ENCODE measurements at places on chromosomes 4 and X.

- DNase-seq: no peak
These were observed 72.8 kb downstream of the NSUN7 start for GRCh38 chr4:40822420-40823166.

DNA sequence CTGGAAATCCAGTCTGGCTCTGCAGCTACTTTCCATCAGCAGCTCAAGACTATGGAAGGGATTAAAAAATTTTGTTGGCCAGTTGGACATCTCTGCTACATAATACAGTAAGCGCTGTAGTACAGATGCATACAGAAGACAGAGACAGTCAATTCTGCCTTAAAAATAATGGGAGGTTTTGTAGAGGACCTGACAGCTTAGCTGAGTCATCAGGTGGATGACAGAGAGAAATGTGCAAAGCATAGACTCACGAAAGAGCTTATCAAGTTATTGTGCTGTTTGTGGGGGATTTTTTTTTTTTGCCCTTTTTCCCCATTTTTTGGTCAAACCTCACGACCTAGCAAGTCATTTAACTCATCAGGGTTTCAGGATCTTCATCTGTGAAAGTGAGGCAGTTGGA is 149.0 kb upstream of the SCML1 start:
- no peak for DNase-seq

DNA sequence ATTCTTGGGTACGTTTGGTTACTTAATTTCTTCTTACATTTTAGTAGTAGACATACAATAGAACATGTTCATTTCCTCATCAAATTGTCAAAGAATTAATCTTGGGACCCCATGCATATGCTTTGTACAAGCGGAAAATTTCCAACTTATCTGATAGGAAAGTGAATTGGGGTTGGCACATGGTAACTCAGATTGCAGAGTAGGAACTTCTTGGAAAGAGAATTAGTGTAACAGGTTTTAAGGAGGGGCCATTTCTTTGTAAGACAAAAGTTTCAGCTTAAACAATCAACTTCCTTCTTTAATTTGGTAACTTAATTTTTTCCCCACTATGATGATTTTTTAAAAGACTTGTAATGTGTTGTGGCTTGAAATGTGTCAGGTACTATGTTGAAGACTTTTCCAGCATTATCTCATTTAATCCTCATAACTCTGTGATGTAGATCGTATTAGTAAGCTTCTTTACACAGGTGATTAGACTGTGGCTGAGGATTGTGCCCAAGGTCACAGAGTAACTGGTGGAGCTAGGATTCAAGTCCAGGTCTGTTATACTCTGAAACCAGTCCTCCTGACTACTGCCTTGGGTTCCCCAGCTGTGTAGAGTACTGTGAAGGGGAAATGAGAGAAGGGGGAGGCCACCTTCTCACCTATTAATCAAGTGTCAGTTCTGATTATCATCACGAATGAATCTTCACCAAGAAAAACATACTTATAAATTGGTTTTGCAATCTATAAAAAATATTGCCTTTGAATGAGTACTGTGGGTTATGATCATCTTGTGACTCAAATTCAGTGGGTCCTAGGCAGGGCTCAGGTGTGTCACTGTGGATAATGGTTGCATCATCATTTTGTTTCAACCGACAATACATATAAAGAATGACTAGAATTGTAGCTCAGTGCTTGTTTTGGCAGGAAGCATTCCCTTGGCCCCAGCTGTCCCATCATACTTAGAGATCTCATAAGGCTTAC is 4.3 kb downstream of the GK start:
- peak; percentile 47 for DNase-seq

DNA sequence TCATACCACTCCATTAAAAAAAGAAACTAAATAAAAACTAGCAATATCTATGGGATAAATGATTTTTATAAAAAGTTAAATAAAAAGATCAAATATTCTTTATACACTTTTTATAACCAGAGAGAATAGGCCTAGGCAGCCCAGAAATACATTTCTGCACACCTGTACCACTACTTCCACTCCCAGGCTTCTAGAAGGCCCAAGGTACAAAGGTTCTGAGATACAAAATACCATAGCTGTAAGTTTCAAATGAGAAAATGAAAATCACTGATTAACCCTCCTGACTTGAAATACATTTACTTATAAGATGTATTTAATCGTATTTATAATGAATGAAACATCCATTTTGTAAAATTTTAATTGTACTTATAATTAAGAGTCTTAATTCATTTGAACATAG is 226.5 kb upstream of the MAB21L2 start:
- no peak for DNase-seq

- DNase-seq: peak; percentile 40
These were observed at the start of gene KLHL13 for GRCh38 chrX:118116713-118117550. TSS of gene KLHL13 (minus strand) at chrX:118116810. CDS start at chrX:118028473, 88,337 bp downstream.

- no peak for DNase-seq
These were observed 6.5 kb downstream of the PLCXD1 start for GRCh38 chrX:287670-288069.

GRCh38 chr4:95537863-95538488 is 10.8 kb downstream of the UNC5C start:
- no peak for DNase-seq

- DNase-seq: no peak
These were observed 93.5 kb upstream of the AFAP1 start for GRCh38 chr4:8033067-8033755.

GRCh38 chr4:84804136-84804535 is 162.4 kb downstream of the WDFY3 start:
- DNase-seq: peak; percentile 63

DNA sequence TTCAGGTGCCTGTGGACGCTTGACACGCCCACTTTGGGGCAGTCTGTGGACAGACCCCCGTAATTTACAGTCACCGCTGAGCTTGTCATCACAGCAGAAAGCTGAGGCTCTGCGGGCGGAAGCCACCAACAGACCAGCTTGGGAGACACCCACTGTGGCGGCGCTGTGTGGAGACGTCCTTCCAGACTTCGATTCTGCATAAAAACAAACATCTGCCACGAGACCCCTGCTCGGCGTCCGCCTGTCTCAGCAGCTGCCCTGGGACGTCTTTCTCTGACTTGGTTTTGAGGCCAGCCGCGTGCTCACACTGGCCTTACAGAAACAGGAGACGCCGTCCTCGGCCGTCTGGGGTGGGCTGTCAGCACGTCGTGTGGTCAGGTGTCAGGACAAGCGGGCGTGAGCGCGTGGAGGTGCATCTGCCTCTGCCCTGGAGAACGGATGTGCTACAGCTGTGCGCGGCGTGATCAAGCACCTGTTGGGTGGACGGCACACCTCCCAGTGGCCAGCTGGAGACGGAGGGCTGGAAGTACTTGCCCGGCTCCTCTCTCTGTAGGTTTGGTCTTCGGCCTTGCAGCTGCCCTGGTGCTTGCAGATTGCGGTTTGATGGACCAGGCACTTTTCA is 37.5 kb downstream of the PIGG start:
- DNase-seq: no peak

GRCh38 chrX:102966701-102967100 is 29.6 kb downstream of the RAB40AL start:
- DNase-seq: peak; percentile 76

GRCh38 chr4:26325191-26325590 is 4.4 kb downstream of the RBPJ start:
- DNase-seq: peak; percentile 65

GRCh38 chrX:74534569-74535038 is 79.8 kb downstream of the RLIM start:
- DNase-seq: peak; percentile 72

DNA sequence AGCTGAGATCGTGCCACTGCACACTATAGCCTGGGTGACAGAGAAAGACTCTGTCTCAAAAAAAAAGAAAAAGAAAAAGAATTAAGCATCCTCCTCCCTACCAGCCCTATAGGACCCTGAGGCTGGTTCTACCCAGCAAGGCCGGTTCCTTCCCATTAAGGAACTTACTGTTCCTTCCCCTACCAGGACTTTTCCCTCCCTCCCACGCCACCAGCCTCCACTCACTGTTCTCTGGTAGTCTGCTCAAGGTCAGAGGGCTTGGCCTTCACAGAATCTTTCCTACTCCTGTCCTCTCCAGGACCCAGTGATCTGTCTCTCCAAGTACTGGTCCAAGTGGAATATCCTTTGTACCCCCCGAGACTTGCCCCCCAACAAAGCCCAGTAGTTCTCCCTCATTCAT is 1.4 kb downstream of the GRIPAP1 start:
- DNase-seq: no peak

DNA sequence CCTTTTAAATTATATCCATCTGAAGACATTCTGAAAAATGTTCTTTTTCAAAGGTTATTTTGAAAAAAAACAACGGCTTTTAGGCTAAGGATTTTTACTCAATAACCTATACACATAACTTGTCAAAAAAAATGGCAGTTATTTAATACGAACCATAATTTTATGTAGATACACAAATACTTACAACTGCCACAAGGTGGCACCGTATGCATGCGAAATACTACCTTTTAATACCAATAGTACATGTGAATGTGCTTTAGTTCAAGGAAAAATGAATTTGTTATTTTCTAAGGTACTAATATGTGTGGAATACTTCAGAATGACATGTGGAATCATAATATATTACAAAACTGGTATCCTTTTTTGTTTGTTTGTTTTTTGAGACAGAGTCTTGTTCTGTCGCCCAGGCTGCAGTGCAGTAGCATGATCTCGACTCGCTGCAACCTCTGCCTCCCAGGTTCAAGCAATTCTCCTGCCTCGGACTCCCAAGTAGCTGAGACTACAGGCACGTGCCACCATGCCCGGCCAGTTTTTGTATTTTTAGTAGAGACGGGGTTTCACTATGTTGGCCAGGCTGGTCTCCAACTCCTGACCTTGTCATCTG is 4.6 kb upstream of the MAD2L1 start:
- peak; percentile 73 for DNase-seq

DNA sequence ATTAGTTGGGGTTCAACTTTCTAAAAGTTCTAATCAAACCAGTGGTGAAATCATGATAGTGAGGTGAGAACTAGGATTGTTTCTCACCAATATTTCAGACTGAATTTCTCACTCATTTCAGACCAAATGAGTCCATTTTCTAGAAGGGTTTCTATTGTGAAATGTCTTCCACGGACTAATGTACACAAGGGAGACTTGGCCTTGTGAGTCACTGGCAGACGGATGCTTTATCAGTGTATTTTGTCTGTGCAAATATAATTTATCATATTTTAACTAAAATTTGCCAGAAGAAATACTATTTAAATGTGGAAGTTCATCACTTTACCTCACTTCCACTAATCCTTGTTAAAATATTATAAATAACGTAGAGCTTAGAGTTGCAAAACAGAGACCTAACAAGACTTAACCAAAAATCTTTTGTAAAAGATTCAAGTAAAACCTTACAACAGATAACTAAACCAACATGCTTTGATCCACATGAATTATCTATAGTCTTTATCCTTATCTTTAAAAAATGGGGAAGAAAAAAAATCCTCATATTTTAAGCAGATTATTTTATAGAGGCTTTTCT is 506.0 kb upstream of the FAM241A start:
- DNase-seq: peak; percentile 80

- peak; percentile 9 for DNase-seq
These were observed 330.4 kb downstream of the GBA3 start for GRCh38 chr4:23023121-23023520.

DNA sequence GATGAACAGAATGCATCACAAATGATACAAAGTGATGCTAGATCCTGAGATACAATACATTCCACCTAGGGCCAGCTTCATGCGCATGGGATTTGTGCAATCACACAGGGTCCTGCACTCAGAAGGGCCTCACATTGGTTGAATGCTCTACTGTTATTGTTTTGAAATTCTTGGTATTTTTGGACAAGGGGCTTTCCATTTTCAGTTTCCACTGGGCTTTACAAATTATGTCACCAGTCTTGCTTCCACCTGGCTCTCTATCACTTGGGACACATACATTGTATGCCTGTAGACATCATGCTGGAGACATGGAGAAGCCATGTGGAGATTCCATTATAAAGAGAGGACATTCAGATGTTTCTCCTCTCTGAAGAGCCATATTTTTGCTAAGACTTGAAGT is 155.8 kb downstream of the NAA11 start:
- DNase-seq: no peak

- no peak for DNase-seq
These were observed 1819.5 kb upstream of the TENM3 start for GRCh38 chr4:180423712-180424057.
